WTC11 (cell line): ENCODE measurements at places on chromosomes 2 and 18.

DNA sequence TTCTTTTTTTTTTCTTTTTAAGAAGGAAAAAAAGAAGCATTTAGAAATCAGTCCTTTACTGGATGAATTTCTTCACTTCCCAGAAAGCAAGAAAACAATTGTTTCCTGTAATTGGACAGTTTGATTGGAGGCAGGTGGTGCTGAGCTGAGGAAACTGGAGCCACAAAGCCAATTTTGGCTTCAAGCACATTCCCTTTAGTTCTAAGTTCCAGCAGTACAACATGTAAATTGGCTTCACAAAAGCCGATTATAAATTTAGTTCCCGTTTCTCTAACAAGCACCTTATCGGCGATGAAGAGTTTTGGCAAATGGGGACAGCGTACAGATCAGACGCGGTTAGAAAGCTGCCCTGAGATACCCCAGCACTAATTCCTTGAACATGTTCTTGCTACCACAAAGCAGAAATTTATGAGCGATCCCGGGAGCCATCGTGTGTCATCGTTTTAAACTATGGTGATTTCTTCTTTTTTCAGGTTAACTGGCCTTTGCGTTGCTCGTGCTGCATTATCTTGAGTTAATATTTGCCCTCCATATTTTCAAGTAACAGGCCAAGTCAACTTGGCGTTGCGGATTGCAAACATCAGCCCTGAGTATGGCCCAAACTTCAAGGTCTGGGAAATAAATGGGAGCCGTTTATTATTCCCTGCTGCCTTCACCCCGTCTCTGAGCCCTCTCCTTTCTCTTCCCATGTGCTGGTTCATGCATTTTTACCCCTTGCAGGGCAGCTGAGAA, 190.4 kb upstream of the ID2 start:
- no peak for DNase-seq

DNA sequence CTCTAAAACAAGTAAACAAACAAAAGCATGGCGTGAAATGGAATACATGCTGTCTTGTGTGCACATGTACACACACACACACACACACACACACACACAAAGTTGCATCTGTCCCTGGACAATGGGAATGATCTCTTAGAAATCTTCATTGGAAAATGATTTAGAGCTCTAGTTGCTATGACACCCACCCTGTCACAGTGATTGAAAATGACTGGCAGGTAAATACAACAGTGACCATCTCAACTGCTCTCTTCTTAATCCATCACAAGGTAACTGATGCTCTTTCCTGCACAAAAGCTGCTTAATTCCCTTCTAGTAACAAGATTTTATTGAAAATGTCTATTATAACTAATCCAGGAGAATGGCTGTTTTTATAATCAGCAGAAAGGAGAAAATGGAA, 1011.7 kb upstream of the GYPC start:
- DNase-seq, result no peak

GRCh38 chr2:120103723-120104467, 91.0 kb downstream of the EPB41L5 start:
- DNase-seq, result no peak

GRCh38 chr2:182447863-182448262, 21.0 kb upstream of the PDE1A start:
- DNase-seq, result no peak

- DNase-seq, result peak; percentile 11
Observed at GRCh38 chr2:120760446-120761135, 24.9 kb downstream of the GLI2 start.

- DNase-seq, result no peak
Observed at GRCh38 chr2:13121096-13121495, 404.4 kb downstream of the TRIB2 start.

DNA sequence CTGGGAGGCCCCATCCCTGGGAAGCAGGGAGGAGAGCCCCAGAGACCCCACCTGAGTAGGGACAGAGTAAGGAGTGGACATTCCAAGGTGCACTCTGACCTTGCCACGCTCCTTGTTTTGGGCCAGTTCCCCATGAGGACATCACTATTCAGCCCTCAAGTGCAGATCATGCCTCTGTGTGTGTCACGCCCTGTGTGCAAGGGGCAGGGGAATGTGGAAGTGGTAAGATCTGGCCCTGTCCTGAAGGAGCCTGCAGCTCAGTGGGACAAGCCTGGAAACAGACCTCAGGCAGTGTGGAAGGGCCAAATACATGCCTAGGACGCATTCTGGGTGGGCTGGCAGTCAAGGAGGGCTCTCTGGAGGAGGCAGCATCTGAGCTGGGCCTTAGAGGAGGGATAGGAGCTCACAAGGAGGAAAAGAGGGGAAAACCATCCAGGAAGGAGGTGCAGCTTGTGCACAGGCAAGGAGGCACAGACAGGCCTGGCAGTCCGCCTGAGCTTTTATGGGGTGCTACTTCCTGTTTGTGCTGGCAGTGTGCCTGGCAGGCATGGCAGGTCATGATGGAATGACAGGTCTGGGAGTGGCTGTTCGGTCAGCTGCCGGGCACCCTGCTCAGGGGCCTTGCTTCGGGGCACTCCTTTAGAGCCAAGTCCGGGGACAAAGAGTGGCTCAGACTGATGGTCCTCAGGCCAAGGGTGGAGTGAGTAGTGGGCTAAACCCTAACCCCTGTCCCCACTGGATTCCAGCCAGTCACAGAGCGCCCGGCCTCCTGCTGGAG, 3.3 kb downstream of the KLHL30 start:
- no peak for DNase-seq

- peak; percentile 26 for DNase-seq
Observed at GRCh38 chr2:88874063-88874657, 182.7 kb downstream of the RPIA start.

- DNase-seq, result no peak
Observed at GRCh38 chr18:9637036-9637767, 22.8 kb upstream of the PPP4R1 start.

DNA sequence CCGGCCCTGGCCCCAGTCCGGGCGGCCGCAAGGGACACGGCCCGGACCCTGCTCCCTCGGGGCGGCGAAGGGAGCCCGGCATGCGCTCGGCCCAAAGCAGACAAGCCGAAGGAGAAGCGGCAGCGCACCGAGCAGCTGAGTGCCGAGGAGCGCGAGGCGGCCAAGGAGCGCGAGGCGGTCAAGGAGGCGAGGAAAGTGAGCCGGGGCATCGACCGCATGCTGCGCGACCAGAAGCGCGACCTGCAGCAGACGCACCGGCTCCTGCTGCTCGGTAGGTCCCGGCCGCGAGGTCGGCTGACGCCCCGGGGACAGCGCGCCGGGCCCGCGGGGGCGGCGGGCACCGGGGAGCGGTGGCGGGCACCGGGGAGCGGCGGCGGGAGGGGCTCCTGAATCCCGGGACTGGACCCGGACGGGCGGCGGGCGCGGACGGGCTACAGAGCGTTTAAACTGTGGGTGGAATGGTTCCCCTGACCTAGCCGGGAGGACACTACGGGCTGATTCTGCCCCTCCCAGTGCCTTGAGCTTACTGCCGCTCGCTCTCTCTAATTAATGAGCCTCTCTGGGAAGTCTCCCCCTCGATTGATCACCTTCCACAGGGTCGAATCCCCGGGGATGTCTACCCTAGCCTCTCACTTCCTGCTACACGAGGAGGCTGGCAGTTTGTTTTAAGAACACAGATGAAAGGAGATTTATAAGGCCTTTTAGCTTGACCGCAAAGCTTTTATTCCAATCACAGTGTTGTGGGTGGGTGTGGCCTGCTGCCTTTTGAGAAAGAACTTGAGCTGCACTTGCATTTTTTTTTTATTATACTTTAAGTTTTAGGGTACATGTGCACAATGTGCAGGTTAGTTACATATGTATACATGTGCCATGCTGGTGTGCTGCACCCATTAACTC, 853 bp downstream of the GNAL start:
- peak; percentile 73 for DNase-seq

DNA sequence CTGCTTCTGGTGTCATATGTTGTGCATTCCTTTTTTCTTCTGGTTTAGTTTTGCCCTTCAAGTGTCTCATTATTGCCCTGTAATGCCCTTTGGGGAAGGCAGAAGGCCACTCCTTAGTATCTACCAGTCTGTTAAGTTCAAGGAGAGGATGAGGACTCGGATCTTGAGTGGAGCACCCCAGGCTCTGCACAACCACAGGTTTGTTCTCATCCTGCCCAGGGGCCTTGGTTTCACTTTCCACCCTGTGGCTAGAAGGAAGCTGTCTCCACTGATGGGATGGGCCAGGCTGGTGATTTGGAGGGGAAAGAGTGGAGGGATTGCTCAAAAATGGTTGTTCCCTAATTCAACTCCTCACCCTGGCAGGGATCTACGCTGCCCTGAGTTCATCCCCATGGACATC, 30.2 kb upstream of the RAB11FIP5 start:
- no peak for DNase-seq

DNA sequence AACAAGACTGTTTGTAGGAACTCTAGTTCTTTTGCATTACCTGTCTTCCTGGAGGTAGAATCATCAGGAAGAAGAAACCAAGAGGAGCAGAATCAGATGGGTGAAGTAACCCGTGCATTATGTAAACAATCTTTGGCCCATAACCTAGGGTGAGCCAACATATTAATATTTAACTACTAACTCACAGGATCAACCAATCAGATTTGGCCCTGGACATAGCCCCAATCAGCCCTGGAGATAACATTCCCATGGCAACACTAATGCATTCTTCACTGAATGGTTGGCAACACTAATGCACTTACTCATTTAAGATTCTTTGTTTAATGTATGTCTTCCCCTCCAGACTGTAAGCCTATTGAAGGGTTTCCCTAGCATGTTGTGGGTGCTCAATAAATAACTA, 72.0 kb upstream of the CTAGE1 start:
- no peak for DNase-seq
